ENCODE measurements at places on chromosomes 13 and 19.

GRCh38 chr19:29923653-29924052 is 18.4 kb upstream of the URI1 start:
- DNase-seq = peak; percentile 10

DNA sequence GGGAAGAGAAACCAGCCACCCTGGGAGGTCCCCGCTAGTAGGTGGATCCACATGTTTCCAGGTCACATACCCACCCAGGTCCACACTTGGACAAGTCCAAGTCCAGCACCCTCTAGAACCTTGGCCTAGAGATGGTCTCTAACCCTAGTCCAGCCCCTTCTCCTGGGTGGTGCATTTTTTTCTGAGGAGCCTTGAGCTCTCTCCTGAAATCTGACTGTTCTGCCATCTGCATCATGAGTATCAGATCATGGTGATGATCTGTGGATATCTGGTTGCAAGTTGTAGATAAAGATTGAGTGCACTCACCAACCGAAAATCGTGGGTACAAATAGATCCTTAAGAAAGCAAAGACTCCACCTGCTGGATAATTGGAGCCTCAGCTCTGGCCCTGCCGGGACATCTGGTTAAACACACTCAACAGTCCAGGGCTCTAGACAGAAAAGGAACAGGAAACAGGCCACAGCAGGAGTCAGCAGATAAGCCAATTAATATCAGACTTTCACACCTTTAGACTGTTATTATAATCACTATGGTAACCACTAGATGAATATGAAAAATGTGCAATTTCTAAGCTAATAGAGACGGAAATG is 41.1 kb downstream of the GPR12 start:
- DNase-seq = peak; percentile 10

DNA sequence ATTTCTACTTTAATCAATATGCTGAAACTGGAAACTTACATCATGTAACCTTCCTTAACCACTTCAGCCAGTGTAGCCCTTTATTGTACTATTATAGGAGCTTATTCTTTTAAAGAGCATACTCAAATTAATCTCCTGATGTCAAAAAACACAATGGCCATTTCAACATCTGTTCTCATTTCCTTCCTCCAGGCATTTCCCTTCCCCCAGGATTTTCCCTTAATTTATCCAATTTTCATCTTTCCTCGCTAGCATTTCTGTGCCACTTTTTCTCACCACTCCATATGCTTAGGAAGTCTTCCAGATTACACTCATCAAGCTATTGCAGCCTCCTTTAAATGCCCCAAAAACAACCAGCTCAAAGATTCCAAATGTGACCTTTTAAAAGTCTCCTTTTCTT is 265.0 kb downstream of the PCDH9 start:
- DNase-seq = no peak

- no peak for DNase-seq
Observed at GRCh38 chr13:70896136-70896535, 787.9 kb upstream of the KLHL1 start.

GRCh38 chr19:6393983-6394412 is 1.0 kb upstream of the GTF2F1 start:
- no peak for DNase-seq

- no peak for DNase-seq
Observed at GRCh38 chr19:49536921-49537462, 9.2 kb downstream of the RCN3 start.

DNA sequence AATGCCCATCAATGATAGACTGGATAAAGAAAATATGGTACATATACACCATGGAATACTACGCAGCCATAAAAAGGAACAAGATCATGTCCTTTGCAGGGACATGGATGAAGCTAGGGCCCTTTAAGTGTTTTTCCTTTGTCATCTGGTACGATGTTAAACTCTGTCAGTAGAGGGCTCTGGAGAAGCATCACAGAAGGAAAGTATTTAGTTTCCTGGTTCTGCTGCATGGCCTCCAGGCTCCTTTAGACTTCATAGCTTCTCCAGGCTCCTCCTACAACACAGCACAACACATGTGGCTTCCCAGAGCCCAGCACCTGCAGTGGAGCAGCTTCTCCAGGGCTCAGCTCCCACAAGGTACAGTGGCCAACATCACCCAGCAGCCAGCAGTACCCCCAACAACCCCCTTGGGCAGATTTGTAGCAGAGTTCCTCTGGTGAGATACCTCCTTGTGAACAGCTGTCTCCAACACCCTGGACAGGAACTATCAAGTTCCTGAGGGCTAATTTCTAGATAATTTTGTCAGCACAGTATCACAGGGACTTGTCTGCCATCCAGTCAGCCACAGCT is 63.4 kb downstream of the KCTD12 start:
- no peak for DNase-seq

- peak; percentile 89 for DNase-seq
Observed at GRCh38 chr13:50125554-50126262, 110.5 kb downstream of the KCNRG start.

- no peak for DNase-seq
Observed at GRCh38 chr13:46172531-46172991, 9.4 kb downstream of the LCP1 start.

All from SW480 (cell line).